ENCODE measurements at places on chromosomes 12 and 14.

- no peak for DNase-seq
Measured at GRCh38 chr12:5388581-5389535, 43.0 kb upstream of the NTF3 start.

- no peak for DNase-seq
Measured at GRCh38 chr14:99177046-99177655, 94.8 kb downstream of the BCL11B start.

DNA sequence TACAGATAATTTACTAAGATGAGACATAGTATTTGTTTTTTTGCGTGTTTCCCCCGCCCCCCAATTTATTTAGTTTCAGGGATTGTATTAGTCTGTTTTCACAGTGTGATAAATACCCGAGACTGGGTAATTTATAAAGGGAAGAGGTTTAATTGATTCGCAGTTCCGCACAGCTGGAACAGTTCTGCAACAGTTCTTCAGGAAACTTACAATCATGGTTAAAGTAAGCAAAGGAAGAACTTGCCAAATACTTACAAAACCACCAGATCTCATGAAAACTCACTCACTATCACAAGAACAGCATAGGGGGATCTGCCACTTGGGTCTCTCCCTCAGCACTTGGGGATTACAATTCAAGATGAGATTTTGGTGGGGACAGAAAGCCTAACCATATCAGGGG is 48.9 kb downstream of the LRRIQ1 start:
- DNase-seq: no peak

DNA sequence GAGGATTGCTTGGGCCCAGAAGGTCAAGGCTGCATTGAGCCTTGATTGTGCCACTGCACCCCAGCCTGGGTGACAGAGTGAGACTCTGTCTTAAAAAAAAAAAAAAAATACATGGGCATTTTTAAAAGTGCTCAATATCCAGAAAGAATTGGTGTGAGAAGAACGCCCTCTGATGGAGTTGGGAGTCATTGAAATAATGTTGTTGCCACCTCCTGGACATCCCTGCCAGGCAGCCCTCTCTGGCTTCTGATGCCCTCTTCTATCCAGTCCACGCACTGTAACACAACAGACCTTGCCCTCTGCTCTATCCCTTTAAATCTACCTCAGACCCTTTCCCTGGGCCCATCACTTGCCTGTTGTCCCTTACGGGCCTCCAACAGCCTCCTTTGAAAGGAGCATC is 4.9 kb downstream of the PTGDR start:
- peak; percentile 11 for DNase-seq

GRCh38 chr14:92759679-92760523 is 11.5 kb upstream of the LGMN start:
- DNase-seq: no peak

DNA sequence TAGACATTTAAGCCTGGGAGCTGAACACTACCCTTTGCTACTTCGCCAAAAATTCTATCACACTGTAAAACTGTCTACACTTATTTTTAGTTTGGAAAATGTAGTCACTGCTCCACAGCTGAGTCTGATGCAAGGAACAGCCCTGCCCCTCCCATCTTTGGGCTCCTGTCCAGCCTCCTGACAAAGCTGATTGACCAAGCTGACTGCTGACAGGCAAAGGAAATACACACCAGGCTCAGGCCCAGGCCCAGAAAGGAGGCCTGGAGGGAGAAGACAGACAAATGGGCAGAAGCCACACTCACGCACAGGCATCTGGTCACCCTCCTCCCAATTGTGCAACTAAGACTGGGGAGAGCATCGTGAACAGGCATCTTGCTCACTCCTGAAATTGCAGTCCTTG is 55.3 kb downstream of the ISCA2 start:
- no peak for DNase-seq

DNA sequence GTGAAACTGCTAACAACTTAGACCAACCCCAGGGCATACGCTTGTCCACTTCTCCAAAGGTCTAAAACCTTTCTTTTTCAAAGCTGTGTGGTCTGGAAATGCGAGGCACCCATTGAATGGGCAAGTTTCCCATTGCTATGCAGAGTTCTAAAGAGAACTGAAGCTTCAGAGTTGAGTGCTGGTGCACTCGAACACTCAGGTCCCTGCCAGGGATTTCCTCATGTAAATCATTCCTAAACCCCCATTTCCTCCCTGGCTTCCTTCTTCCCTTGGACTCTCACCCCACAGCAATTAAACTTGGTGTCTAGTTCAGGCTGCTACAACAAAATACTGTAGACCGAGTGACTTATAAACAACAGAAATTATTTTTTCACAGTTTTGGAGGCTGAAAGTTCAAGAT is 2.2 kb upstream of the PXN start:
- no peak for DNase-seq

DNA sequence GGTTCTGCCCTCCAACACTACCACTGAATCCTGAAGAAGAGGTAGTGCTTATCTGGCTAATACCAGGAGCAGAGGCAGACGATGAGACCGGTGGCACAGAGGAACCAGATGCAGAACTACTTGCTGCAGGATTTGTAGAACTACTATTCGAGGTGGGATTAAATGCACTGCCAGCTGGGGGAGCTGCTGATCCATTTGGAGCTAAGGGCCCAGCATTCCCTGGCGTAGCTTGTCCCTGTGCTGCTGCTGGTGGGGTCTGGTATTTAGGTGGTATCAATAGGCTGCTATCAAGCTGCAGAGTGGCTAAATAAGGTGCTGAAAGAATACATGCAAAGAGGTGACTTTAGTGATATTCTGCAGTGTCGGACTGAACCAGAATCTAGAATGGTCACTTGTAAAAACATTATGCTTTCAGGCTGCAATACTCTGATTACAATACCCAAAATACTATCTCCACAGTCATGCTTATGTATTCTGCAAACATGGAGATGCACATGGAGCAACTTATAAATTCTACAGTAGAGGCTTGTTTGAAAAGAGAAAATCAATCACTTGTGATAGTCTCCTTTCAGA is 294.2 kb downstream of the MED13L start:
- DNase-seq: no peak

Data from NCI-H526 treated with DMSO at 0.1 percent for 48 hours (cell line).